ENCODE measurements at places on chromosomes 6 and 20.

DNA sequence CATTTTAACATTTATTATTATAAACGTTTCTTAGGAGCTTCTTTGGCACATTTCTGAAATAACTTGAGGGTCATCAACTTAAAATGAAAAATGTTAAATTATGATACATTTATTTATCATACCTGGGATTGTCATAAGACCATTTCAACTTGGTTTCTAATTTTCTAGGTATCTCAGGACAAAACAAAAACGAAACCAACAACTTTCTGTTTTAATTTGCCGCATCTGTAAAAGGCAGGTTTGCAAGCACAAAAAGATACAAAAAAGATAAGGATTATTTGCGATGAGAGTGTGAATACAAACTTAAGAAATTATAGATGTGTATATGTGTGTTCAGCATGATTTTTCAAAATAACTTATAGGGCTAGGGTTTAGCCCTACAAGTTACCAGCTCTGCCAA is 395.0 kb upstream of the RUNX2 start:
- peak; percentile 22 for ATAC-seq

GRCh38 chr6:101232961-101233360 is 160.5 kb upstream of the GRIK2 start:
- ATAC-seq, result no peak

- peak; percentile 53 for ATAC-seq
Observed at GRCh38 chr6:136723780-136724179, 68.5 kb downstream of the MAP3K5 start.

- ATAC-seq, result no peak
Observed at GRCh38 chr6:113672491-113673149, 184.5 kb upstream of the MARCKS start.

DNA sequence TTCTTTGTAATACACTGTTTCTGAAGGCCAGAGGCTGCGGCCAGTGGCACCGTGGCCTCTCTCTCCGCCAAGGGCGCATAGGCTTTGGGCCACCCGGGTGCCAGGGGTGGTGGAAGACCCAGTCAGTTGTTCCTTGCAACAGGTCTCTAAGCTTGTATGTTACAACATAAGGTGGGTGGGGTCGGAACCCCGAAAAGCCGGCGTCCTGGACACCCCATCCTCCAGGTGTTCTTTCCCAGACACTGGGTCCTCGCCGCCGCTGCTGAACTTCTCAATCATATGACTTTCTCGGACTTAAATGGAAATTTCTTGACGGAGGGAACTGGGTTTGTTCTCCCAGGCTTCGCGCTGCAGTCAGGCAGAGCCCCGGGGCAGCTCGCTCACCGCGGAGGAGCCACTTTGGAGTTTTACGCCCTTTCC is 983 bp upstream of the KCNQ5 start:
- no peak for ATAC-seq

GRCh38 chr6:126955621-126956020 is 162.8 kb upstream of the RSPO3 start:
- no peak for ATAC-seq

DNA sequence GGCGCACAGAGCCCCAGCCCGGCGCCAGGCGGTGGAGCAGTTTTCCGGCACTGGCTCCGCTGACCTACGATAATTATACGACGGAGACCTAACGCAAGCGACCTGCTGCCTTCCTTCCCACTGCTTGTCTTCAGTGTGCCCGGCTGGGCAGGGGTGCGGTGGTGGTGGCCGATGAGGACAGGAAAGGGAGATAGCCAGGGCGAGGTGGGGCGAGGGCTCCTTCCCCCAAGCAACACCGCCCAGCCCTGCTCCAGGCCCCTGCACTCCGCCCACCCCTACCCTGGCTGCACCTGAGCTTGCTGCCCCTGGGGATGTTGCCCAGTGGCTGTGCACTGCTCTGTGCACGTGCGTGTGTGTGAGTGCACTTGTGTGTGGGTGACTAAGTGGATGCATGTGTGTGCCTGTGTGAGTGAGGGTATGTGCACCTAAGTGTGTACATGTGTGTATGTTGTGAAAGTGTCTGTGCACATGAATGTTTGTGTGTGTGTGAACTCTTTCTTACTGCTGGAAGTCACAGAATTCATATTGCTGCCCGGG is 42.6 kb upstream of the IRF4 start:
- ATAC-seq, result no peak

GRCh38 chr20:46195264-46196036 is 77.3 kb downstream of the CD40 start:
- no peak for ATAC-seq

DNA sequence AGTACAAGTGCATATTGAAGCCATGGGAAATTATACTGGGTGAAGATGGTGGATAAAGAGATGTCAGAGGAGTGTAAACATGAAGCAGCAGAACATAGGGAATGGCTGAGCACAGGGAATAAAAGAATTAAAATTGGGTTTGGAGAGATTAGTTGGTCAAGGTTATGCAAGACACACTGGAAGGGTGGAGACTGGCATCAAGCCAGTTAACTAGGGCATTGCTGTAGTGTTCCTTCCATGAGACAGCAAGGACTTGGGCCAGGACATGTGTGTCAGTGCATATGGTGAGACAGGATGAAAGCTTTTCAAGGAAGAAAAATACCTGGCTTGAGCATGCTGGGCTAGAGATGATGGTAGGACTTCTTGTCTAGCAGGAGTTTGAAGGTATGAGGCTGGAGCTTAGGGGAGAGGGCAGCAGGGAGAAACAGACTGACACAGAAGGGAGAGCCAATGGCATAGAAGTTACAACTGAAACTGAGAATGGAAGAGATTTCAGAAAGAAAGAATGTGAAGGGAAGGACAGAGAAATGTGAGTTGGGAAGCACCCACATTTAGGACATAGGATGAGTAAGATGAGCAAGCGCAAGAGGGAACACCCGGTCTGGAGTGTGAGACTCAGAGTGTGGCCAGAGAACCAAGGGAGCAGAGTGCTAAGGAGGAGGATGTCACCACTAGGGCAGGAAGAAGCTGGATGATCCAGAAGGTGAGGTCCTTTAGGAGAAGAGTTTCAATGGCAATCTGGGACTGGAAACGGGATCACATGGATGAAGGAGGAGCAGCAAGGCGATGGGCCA is 14.5 kb upstream of the TMEM170B start:
- ATAC-seq, result no peak

DNA sequence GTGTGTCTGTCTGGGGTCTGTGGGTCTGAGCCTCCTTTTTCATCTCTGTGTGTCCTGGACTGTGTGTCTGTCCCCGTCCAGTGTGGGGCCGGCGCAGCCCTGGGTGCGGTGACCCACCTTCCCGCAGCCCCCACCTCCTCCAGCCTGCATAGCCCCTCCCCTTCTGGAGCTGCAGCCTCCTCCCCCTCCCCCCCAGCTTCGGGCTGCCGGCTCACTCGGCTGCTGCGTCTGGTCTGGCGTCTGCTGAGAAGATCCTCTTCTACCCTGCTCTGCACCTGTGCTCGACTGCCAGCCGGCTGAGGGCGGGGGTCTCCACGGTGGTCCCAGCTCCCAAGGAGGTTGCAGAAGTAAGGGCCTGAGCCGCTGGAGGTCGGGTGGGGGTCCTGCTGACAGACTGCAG is 7.6 kb upstream of the LKAAEAR1 start:
- no peak for ATAC-seq

DNA sequence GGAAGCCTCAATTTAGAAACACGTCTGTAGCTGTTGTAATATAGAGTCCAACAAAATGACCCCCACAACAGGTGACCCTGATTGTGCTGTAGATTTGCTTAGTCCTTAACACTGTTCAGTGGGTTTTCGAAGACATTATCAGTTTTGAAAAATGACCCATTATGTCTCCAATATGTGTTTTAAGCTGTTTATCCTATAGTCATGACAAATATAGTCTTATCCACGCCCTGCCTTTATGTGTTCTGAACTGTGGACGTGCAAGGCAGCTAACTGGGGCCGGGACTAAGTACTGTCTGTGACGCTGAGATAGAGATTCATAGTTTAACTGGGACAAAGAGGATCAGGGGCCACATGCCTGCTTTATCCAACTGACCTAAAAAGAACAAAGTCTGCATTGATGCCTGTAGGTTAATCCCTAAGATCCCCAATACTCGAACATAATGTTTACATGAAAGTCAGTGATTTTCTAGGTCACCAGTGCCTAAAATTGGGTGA is 192.4 kb downstream of the CD83 start:
- no peak for ATAC-seq

GRCh38 chr20:8621001-8621400 is 447.9 kb upstream of the PLCB4 start:
- no peak for ATAC-seq
